Stimulated activated CD8-positive, alpha-beta memory T cell treated with anti-CD3 and anti-CD28 coated beads, Interleukin-4, amount 100 ng/mL, for 4 hours (primary cell): ENCODE measurements at places on chromosomes 12 and 14.

- DNase-seq, result no peak
Measured at GRCh38 chr12:91948504-91948903, 197.1 kb downstream of the BTG1 start.

GRCh38 chr14:87066221-87066817 is 926.7 kb downstream of the GALC start:
- DNase-seq, result no peak

DNA sequence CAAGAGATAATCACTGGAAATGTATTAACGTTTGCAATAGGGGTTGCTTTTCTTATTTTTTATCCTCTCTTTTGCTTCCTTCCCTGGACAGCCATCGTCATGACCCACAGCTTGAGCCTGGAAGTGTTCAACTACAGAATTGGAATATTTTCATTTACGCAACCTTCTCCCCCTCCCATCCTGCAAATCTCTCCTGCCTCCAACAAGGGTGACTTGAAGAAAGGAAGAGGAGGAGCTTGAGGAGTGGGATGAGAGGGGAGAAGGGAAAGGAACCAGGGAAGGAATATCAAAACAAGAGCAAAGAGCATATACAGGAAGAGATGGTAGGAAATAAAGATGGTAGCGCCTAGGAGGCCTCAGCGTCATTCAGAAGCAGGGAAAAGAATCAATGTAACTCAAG is 1.6 kb upstream of the MANSC4 start:
- no peak for DNase-seq

- no peak for DNase-seq
Measured at GRCh38 chr14:41609704-41610183, 3.1 kb downstream of the LRFN5 start.

DNA sequence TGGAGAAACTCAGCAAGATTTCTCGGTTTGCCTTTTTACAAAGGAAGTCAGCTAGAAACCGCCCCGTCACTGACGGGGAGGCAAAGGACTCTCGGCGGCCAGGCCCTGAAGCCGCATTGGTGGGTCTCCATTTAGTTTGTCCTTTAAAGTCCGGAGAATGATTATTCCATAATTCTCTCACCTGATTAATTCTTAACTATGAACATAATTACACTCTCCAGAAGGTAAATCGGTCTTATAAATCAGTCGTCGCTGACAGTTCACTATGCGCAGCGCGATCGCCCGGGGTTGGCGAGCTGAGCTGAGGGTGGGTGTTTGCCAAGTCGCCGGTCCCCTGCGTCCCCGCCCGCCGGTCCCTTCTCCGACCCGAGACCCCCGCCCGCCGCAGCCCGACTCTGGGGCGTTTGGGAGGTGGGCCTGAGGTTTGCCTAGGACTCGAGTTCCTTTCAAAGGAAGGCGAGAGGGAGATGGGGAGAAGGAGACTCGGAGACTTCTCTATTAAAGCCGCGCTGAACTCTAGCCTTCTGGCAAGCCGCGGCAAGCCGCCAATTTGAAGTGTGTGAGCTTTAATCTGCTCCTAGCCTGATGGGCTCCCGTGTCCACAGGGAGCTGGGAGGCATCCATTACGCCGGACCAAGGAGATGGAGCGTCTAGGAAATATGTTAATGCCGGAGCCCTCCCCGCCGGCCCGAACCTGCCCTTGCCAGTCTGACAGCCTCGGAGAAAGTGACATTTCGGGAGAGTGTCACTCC is 392.9 kb downstream of the NOVA1 start:
- DNase-seq, result no peak

DNA sequence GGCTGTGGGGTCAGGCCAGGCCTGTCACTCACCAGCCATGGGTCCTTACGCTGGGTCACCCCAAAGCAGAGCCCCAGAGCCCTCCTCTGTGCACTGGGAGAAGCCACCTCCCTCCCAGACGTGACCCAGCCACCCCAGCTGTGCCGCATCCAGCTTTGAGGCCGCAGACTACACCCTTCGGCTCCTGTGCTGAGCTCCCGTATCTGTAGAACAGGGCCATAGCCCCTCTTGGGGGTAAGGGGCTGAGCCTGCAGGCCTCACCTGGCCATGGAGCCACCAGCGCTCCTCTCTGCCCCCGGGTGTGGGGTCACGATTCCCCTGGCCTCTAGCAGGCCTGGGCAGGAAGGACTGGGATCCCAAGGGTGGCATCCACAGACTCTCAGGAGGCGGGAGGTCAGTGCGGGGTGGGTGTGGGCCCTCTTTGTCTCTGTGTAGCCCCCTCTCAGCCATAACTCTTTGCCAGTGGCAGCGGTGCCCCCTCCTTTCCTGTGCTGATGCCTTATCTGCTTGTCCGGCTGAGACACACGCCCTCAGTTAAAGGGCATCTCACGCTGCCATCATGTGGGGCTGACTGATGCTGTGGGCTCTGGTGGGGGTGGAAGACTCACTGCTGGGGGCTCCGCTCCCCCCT is 16.3 kb downstream of the ASPG start:
- DNase-seq, result no peak

GRCh38 chr12:102512523-102512922 is 32.2 kb upstream of the IGF1 start:
- no peak for DNase-seq

- DNase-seq, result no peak
Measured at GRCh38 chr14:36901861-36902260, 240.2 kb downstream of the PAX9 start.

DNA sequence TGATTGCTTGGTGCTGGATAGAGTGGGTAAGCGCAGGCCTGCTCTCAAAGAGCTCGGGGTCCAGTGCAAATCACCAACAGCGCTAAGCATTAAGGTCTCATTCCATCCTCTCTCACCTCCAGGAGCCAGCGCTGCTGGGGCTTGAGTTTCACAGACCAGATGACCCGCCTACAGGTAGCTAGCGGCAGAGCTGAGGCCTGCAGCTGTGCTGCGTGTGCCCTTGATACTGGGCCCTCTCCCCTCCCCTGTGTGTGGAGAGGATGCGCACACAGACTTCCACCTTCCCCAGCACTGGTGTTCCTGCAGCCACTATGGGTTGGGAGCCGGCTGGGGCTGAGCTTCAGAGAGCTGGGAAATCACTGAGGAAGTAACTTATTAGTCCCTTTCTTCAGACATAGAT is 149.9 kb downstream of the CALM1 start:
- no peak for DNase-seq

- no peak for DNase-seq
Measured at GRCh38 chr14:50545618-50546017, 13.2 kb upstream of the MAP4K5 start.

DNA sequence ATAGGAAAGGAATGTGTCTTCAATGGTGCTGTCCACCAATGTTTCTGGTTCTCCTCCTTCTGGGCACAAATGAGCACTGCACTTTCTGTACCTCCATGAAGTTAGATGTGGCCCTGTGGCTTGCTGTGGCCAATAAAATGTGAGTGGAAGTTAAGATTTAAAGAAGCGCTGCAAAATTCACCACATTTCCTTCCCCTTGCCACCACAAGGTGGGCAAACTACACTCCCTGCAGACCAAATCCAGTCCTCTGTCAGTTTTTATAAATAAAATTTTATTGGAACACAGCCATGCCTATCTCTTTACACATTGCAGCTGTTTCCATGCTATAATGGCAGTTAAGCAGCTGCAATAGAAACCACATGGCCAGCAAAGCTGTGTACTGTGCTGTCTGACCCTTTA is 141.4 kb upstream of the TMPO start:
- DNase-seq, result no peak

DNA sequence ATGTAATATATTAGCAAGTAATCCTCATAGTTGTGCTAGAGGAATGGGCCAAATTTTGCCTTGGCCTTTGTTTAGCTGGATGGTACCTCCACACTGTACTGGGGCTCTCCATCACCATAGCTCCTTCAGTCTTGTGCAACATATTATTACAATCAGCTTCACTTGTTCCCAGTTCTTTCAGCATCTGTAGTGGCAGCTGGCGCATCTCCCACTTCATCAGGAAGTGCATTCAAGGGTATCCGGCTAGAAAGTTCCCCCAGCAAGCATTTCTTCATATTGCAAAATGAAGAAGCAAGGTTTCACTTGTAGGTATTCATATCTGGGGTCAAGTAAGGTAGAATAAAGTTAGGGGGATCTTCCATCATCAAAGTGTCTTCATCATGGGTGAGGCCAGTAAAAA is 123.7 kb downstream of the IGF1 start:
- no peak for DNase-seq

DNA sequence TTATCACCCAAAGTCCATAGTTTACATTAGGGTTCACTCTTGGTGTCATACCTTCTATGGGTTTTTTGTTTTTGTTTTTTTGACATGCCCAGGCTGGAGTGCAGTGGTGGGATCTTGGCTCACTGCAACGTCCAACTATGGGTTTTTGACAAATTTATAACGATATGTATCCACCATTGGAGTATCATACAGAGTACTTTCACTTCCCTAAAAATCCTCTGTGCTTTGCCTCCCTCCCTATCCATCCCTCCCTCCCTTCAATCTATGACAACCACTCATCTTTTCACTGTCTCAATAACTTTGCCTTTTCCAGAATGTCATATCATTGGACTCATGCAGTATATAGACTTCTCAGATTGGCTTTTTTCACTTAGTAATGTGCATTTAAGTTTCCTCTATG is 139.0 kb upstream of the CCDC198 start:
- no peak for DNase-seq

DNA sequence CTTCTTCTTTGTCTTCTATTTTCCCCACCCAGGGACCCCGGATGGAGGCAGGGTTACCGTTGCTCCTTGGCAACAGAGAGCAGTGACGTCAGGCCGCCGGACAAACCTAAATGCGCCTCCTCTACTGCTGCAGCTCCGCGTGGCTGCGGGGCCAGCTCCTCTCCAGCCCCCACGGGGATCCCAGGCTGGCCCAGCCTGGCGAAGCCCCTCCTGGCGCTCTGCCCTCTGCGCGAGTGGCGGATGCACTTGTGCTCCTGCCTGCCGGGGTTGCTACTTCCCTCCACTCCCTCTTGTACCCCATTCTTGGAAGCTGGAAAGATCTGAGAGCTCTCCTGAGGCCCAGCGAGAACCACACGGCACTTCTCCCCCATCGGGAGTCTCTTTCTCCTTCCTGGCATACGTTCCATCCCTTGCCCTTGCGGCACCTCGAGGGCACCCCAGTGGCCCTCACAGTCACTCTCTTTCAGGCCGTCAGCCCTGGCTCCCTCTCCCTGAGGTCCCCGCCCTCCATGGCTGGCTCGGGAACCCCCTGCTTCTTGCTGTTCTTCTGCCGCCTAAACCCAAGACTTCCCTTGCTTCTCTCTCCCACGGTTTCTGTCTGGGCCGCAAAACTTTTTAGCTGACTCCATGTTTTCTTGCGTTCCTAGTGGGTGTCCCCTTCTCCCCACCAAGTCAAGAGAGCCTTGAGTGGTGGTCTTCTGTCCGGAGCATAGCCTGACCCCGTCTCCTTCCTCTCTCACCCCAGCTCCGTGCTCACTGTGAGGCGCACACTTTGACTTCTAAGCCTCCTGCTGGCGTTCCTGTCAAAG is 121.7 kb downstream of the PAPOLA start:
- DNase-seq, result no peak

GRCh38 chr12:116138781-116139180 is 138.7 kb downstream of the MED13L start:
- no peak for DNase-seq

DNA sequence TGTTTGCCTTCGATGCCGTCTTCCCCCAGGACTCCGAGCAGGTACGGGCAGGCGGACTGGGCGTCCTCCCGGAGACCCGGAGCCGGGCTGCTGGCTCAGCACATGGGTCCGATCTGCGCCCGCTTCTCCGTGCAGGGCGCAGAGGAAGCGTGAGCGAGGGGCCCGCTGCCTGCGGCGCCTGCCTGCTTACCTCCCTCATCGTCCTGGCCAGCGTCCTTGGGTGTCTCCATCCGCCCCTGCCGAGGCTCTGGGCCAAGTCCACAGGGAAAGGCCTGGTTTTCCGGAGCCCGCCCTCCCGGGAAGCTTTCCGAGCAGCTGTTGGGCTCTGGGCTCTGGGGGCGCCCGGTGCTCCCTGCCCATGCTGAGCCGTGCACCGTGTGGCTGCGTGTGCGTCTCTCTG is 33.5 kb downstream of the KIF26A start:
- DNase-seq, result no peak
